ENCODE measurements at places on chromosomes 3 and 15.

- no peak for DNase-seq
Measured at GRCh38 chr3:10047876-10048275, 21.6 kb downstream of the FANCD2 start.

- no peak for DNase-seq
Measured at GRCh38 chr3:45683417-45684326, 5.5 kb upstream of the SACM1L start.

- DNase-seq = no peak
Measured at GRCh38 chr15:28881170-28881569, 4.6 kb upstream of the APBA2 start.

DNA sequence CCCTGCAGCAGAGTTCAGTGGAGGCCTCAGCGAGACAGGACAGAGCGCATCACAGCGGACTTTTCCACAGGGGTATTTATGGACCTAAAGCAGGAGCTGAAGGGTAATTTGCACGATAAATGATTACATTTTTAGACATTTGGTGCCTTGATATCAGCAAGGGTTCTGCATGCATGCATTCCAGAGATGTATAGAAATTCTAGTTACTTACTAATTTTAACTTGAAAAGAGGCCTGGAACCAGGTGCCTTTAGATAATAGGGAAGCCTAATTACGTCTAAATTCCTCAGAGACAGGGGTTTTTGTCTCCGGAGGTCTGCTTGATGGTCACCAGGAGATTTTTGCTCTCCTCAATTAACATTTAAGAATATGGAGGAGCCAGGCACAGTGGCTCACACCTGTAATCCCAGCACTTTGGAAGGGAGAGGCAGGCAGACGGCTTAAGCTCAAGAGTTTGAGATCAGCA lies 79.8 kb upstream of the MFGE8 start:
- no peak for DNase-seq

DNA sequence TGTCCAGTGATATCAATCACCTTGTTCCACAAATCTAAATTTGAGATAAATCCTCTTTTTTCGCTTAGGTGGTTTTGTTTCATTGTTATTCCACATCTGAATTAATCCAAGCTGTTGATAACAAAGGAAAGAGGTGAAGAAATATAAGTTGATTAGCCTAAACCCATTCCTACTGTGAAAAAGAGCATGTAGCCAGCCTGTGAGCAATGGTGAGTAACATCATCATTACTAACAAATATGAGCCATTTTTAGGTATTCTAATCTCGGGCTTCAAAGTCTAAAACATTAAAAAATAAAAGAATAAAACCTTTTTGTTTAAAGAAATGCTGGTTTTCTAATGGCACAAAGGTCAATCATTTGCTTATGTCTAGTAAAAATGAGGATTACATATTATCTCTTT lies 52.1 kb upstream of the P3H2 start:
- DNase-seq = no peak

GRCh38 chr3:72379500-72380187 lies 468.6 kb downstream of the SHQ1 start:
- no peak for DNase-seq

GRCh38 chr3:186365202-186365974 lies 3.4 kb upstream of the DGKG start:
- no peak for DNase-seq

DNA sequence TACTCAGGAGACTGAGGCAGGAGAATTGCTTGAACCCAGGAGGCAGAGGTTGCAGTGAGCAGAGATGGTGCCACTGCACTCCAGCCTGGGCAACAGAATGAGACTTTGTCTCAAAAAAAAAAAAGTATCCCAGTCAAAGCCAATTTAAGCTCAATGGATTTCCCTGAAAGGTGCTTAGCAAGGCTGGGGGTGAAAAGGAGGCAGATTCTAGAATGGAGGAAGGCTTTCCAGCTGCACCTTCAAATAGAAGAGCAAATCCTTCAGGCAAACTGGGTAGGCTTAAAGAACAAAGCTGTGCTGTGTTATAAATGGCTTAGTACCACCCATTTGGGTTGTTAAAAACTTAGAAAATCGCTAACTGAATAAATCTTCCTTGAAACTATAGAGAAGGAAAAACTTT lies 3.0 kb upstream of the IFT57 start:
- no peak for DNase-seq

DNA sequence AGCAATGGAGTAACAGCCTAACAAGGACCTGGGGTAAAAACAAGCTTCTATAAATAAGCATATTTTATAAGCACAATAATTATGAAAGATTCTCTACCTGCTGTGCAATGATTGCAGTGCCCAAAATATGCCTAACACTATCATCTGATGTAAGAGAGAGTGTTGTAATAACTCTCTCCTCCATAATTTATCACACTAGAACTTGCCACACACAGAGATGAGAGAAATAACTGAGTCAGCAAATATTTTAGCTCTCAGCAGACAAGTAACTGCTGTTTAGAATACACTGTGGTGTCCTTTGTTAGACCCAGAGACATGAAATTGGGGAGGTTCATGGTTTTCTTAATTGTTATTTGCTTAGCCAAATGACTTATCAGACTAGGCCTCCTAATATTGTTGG lies 105.3 kb upstream of the ACP3 start:
- no peak for DNase-seq

- DNase-seq = no peak
Measured at GRCh38 chr3:177150970-177151627, 46.2 kb downstream of the TBL1XR1 start.

- no peak for DNase-seq
Measured at GRCh38 chr15:80636675-80637074, 58.4 kb upstream of the ABHD17C start.

- no peak for DNase-seq
Measured at GRCh38 chr3:81363816-81364215, 397.6 kb downstream of the GBE1 start.

DNA sequence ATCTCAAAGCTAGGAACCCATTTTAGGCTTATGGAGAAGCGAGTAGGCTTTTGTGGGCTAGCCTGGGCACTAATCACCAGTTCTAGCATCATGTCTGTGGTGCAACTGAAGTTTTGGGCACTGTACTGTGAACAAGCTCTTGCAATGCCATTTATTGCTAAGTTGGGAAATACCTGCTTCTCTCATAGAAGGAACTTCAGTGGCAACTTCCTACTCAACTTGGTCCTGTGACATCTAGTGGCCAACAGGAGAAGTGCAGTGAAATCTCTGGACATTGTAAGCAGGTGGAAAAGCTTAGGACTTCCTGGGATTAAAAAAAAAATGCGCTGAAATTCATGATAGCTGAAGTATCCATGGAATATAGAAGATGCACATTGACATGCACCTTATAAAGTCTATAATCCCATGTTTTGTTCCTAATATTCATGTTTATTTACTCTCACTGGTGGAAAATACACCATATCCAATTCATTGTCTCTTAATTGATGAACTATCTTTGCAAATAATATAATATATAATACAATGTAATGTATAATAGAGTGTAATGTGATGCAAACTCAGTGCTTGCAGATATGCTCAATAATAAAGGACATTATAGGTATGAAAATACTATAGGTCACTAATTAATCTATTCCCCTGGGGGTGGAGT lies 6.5 kb upstream of the ALDH1A3 start:
- no peak for DNase-seq

DNA sequence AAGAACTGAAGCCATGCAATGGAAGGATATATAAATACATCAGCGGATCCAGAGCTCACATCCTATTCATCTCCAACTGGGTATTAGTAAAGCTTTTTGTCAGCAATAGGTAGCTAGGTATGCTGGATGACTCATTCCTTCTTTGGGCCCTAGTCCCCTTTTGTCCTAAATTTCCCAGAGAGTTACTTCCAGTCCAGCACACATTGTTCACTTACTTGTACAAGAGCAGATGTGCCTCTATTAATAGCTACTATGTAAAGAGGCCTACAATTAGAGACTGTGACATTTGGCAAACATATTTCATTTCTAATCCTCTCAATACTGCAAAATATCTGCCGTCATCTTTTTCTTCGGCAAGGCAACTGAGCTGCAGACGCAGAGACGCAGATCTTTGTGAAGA lies 1.7 kb upstream of the SLC4A7 start:
- no peak for DNase-seq

DNA sequence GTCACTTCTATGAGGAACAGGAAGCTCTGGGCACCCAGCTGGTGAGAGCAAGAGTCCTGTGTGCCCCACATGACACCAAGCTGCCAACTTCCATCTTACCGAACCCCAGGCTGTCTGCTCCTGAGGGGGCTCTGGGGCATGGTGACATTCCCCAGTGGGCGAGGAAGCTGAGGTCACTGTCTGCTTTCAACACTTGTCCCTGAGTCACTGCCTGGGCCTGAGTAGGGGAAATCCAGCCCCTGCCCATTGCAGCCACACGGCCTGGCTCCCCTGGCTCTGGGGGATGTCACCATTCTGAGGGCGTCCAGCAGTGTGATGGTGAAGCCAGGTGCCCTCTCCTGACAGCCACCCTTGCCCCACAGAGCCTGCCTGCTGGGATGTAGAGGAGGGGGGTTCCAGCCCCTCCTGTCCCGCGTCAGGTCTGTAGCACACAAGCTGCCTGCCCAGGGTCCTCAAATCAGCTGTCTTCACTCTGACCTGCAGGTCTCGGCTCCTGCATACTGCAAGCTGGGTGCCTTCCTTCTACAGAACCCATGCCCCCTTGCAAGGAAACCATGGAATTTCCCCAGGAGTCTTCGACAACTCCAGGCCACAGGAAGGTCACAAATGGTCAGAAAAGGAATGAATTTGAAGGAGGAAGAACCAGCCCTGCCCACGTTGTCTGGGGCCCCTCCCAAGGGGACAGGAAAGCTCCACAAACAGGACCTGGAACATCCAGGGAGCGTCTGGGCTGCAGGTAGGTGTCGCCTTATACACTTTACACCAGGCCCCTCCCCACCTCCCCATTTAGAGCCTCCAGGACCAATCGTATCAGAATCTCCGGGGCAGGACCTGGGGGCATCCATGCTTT lies 69.9 kb upstream of the GATM start:
- no peak for DNase-seq

- no peak for DNase-seq
Measured at GRCh38 chr3:87200060-87200647, 27.0 kb upstream of the CHMP2B start.

DNA sequence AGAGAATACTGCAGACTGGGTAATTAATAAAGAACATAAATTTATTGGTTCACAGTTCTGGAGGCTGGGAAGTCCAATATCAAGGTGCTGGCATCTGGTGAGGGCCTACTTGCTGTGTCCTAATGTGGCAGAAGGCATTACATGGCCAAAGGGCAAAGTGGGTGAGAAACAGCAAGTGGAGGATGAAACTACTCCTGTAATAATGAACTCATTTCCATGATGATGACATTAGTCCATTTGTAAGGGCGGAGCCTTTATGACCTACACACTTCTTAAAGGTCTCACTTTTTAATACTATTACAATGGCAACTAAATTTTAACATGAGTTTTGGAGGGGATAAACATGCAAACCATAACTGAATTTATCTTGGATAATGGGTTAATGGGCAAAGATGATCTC lies 139.6 kb upstream of the SGO1 start:
- DNase-seq = no peak

DNA sequence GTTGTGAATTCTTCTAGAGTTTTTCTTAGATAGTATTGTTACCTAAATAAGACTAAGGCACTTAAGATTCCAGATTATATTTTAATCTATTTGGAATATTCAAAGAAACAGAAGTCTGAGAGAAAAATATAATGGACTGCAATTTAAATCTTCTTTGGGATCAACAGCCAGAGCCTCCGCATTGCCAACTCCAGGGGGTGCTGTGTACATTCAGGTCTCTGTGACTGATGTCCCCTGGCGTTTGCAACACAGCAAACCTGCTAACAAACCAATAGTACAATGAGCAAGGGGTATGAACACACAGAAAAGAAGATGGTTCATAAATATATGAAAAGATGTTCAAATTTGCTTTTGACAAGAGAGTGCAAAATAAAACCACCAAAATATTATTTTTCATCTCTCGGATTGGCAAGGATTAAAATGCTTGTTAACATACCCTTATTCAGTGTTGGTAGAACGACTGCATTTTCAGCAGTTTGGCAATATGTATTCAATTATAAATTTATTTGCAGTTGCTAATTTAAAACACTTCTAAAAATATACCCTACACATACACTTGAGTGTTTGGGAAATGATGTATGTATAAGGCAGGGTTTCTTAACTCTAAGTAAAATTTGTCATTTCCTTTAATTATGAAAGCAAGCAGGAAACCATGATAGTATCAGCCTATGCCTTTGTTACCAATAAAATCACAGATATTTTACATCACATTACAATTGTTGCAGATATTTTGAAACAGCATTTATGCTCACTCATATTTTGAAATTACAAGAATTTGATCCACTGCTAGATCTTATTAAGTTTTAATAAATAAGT lies 16.1 kb upstream of the TM4SF1 start:
- DNase-seq = no peak

GRCh38 chr15:81755626-81756025 lies 290.2 kb downstream of the MEX3B start:
- no peak for DNase-seq

DNA sequence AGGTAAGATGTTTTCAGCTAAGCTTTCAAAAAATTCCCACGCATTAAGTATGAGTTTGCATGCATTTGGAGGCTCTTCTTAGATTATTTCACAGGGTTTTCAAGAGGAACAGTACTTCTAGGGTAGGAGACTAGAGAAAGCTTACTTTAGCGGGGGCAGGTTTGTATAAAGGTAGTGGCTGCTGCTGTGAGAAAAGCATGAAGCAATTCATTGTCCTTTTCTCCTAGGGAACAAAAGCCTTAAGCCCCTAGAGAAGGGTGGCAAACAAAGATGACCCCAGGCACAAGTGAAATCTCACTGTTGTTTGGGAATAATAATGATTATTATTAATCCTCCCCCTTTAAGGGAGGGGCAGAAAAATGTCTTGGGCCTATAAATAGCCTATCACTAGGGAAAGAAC lies 310.7 kb downstream of the DIPK2A start:
- no peak for DNase-seq

- DNase-seq = no peak
Measured at GRCh38 chr3:193207290-193208273, 33.4 kb upstream of the PLAAT1 start.

- DNase-seq = no peak
Measured at GRCh38 chr3:52620580-52620979, 65.1 kb downstream of the PBRM1 start.

DNA sequence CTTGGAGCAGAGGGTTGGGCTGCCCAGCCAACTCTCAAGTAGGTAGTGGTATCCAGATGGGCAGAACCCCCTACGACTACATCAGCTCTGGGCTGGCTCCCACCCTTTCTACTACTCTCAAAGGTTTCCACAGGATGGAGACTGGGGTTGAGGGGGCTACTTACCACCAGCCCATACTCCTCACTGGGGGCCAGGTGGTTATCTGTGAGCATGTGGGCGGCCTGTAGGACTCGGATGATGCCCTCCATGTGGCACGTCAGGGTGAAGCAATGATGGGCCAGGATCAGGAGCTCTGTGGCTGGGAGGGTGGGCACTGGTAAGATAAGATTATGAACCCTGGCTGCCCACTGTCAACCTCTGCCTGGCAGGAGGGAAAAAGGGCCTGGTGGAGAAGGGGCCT lies 33.4 kb downstream of the EIF3J start:
- DNase-seq = no peak

All from activated gamma-delta T cell (primary cell).